Activated CD8-positive, alpha-beta memory T cell treated with anti-CD3 and anti-CD28 coated beads for 48 hours (primary cell): ENCODE measurements at places on chromosomes 11 and 22.

- DNase-seq: no peak
Measured at GRCh38 chr22:38955250-38955905, 2.0 kb upstream of the APOBEC3A start.

GRCh38 chr11:114496915-114497314, 57.6 kb downstream of the REXO2 start:
- DNase-seq: no peak

GRCh38 chr22:36180038-36180880, 19.7 kb upstream of the APOL3 start:
- peak; percentile 88 for DNase-seq

- no peak for DNase-seq
Measured at GRCh38 chr11:9280655-9281301, 15.6 kb upstream of the DENND5A start.

DNA sequence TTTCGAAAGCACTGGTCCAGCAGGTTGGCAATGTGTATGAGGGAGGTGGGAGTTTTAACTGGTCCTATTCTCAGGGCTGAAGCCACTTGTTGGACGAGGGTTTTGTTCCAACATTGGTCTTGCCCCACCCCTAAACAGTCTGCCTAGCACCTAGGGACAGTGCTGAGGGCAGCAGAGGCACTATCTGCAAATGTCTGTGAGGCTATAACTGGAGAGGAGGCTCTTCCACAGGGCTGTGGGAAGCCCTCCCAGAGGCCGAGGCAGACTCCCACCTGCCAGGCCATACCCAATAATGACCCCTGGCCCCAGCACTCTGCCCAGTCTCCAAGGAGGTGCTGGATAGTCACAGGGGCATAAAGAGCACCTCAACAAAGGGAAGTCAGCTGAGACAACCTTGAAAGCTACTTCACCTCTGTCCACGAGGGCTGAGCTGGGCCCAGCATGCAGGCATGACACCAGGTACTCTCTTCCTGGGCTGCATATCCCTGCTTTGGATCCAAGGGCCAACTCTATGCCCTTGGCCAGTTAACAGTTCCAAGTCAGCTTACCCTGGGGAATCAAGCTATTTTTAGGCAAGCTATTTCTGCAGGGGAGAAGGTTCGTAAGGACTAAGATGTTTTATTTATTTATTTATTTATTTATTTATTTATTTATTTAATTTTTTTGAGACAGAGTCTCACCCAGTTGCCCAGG, 40.2 kb upstream of the SLC25A1 start:
- DNase-seq: no peak

GRCh38 chr22:46754110-46754799, 8.2 kb upstream of the TBC1D22A start:
- no peak for DNase-seq

- no peak for DNase-seq
Measured at GRCh38 chr11:69210310-69211035, 54.7 kb downstream of the SMIM38 start.

DNA sequence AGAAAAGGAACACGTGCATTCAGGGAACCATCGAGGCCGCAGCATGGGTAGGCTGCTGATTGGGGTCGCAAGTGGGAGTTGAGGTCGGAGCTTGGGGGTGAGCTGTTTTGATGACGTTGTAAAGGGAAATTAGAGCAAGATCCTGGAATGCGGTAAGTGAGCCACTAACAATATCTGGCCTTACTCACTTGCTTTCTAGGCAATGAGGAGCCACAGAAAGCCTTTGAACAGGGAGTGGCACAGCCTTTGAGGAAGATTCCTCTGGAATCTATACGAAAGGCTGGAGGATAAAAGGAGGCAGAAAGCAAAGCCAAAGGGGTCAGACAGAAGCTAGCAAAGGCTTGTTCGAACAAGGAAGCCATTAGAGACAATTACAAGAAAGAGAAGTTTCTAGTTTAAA, 197.5 kb downstream of the LARGE1 start:
- no peak for DNase-seq

- no peak for DNase-seq
Measured at GRCh38 chr11:123392431-123392830, 37.6 kb upstream of the GRAMD1B start.

DNA sequence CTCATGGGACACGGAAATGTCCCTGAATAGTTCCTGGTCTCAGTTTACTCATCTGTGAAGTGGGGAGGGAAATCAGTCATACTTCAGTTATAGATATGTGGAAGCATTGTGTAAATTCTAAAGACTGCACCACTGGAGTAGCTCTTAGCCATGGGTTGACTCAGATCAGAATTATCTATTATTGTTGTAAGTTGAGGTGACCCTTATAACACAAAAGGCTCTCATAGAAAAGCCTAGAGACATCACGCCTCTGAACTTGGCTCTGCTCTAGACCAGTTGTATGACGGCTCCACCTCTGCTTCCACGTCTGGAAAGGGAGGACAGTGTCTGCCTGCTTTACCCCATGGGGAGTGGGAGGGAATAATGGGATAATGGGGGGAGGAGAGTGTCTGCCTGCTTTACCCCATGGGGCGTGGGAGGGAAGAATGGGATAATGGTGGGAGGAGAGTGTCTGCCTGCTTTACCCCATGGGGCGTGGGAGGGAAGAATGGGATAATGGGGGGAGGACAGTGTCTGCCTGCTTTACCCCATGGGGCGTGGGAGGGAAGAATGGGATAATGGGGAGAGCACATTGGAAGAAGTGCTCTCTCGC, 98.2 kb downstream of the AMOTL1 start:
- no peak for DNase-seq

GRCh38 chr11:115493488-115493887, 10.7 kb downstream of the CADM1 start:
- DNase-seq: no peak

- no peak for DNase-seq
Measured at GRCh38 chr11:64772303-64773018, 5.9 kb downstream of the SF1 start.

- DNase-seq: no peak
Measured at GRCh38 chr11:84297570-84297969, 1011.4 kb upstream of the CCDC90B start.

DNA sequence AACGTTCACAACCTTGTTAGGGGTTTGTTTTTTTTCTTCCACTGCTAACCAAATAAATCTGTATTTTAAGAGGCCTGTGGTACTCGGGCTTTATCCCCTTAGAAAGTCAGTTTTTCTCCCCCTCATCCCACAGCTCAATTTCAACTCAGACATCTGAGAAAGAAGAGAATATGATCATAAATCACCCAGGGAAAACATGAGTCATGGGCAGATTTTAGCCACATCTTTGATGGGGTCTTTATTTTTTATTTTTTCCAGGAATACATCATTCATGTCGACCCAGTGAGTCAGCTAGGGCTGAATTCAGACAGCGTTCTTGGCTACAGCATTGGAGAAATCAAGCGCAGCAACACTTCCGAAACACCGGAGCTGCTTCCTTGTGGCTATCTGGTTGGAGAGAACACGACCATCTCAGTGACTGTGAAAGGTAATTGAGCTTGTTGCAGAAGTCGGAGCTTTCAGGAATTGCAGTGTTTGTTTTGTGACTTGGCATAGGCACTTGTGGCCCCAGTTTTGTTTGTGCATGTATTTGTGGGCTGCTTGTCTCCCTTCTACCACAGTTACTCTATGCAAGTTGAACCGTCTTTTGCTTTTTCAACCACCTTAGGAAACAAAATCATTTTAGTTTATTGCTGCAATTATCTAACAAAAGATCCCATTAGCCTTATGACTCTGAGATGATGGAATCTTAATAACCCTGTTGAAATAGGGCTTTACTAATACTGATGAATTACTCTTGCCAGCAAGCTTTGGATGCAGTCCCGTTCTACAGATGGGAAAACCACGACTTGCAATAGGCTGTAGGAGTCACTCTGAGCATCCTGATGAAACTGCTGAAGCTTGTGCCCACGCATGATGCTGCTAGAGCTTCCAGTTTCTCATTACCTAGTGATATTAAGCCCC, 62.7 kb downstream of the DBX1 start:
- no peak for DNase-seq

GRCh38 chr22:40041366-40042137, 46.8 kb downstream of the FAM83F start:
- no peak for DNase-seq

GRCh38 chr22:39997939-39998726, 3.4 kb downstream of the FAM83F start:
- DNase-seq: no peak

GRCh38 chr11:122108192-122108799, 7.7 kb downstream of the BLID start:
- no peak for DNase-seq

- no peak for DNase-seq
Measured at GRCh38 chr11:134270250-134270714, 5.9 kb upstream of the GLB1L3 start.

GRCh38 chr11:128621601-128622501, 34.5 kb upstream of the ETS1 start:
- no peak for DNase-seq

DNA sequence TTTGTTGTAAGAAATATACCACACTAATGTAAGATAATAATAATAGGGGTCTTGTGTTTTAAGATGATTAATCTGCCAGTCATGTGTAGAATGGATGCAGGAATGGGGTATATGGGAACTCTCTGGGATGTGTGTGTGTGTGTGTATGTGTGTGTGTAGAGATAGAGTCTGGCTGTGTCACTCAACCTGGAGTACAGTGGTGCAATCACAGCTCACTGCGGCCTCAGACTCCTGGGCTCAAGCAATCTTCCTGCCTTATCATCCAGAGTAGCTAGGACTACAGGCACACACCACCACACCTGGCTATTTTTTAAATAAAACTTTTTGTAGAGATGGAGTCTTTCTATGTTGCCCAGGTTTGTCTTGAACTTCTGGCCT, 11.5 kb upstream of the PANX1 start:
- DNase-seq: no peak

GRCh38 chr11:109236188-109236587, 185.8 kb upstream of the C11orf87 start:
- no peak for DNase-seq

DNA sequence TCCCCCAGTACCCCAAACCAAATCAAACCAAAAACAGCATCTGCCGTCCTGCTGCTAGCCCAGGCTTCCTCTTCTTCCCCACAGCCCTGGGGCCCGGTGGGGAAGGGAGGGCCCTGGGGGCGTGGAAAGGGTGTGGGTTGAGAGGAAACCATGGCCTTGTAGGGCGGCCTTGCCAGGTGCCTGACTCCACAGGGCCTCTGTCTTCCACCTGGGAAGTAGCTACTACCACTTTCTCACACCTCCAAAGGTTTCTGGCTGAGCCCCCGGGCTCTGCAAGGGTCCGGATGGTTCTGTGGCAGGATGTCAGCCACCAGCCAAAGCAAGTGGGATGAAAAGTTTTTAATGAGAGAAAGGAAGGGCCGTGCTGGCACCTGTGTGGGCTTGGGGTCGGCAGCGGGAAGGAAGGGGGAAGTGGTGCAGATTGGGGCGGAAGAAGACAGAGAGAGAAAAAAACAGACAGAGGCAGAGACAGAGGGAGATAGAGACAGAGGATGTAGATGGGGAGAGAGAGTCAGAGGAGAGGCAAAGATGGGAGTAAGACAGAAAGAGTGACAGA, 10.5 kb downstream of the TPST2 start:
- no peak for DNase-seq

- DNase-seq: no peak
Measured at GRCh38 chr11:116078101-116078591, 573.9 kb upstream of the CADM1 start.

GRCh38 chr11:87083029-87083428, 45.3 kb downstream of the TMEM135 start:
- DNase-seq: no peak

DNA sequence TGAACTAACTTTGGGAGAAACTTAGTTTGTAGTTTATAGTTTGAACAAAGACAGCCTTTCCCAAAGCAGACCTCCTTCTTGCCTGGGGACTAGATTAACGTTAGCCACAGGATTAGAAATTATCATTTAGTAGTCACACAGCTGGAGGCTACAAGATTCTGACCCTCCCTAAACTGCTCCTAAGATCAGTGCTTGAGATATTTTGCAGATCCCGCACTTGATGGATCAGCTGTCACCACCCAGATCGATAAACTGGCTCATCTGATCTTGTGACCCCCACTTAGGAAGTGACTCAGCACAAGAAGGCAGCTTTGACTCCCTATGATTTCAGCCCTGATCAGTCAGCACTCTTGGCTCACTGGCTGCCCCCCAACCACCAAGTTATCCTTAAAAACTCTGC, 1.6 kb downstream of the SLC22A24 start:
- no peak for DNase-seq

DNA sequence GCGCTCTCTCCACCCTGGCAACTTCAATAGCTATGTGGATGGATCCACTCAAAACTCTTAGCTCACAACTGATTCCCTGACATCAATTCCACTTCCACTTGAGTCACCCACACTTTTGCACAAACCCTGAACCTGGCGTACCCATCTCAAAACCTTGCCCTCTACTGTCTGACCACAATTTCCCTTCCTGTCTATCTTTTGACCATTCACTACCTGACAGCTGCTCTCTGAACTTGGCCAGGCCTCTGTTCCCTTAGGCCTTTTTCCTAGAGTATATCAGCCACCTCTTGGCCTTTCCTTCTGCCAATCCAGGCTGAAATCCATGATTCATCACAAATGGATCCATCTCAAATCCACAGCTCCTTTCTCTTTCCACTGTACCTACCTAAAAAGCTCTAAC, 106.0 kb downstream of the RPL27A start:
- no peak for DNase-seq

- DNase-seq: no peak
Measured at GRCh38 chr11:2579315-2580060, 120.3 kb downstream of the KCNQ1OT1 start.

DNA sequence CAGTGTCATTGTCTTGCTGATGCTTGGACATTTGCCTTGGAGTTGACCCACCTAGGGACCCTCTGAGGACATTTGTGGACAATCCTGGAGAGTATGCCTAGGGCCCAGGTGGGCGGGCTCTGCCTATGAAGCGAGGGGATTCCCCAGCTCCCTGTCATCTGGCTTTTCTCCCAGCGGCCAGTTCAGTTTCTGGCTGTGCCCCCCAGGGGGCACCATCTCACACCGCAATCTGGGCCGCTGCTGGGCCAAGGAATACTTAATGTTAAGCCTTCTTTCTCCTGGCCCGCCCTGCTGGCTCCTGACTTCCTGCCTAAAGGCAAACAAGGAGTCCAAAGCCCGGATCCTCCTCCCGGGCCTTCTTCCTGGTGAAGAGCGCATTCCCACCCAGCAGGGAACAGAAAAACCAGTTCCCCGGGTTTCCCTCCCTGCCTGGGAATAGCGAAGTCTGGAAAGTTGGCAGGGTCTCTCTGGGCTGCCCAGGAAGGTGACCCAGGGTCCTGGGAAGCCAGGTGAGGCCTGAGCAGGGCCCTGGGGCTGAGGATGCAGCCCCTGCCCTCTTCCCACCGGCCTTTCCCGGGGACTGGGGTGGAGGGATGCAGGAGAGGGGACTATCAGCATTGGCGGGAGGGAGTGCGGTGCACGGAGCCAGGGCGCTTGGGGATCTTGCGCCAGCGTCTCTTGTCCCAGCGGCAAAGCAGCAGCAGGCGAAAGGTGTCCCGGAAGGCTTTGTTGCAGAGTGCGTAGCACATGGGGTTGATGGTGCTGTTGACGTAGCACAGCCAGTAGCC, 11.9 kb downstream of the CHRM1 start:
- no peak for DNase-seq

- DNase-seq: no peak
Measured at GRCh38 chr11:94938095-94939055, 35.0 kb downstream of the CWC15 start.

- no peak for DNase-seq
Measured at GRCh38 chr11:12499071-12499470, 121.7 kb downstream of the PARVA start.

GRCh38 chr11:77522215-77522614, 48.3 kb upstream of the PAK1 start:
- DNase-seq: no peak

GRCh38 chr22:45268167-45268957, 16.4 kb upstream of the UPK3A start:
- no peak for DNase-seq
